ENCODE measurements at places on chromosomes 7 and 10. TPM values are rescaled to one million over a fixed set of nuclear protein-coding genes. Genes with fewer than 3 reads are reported as not detected.

DNA sequence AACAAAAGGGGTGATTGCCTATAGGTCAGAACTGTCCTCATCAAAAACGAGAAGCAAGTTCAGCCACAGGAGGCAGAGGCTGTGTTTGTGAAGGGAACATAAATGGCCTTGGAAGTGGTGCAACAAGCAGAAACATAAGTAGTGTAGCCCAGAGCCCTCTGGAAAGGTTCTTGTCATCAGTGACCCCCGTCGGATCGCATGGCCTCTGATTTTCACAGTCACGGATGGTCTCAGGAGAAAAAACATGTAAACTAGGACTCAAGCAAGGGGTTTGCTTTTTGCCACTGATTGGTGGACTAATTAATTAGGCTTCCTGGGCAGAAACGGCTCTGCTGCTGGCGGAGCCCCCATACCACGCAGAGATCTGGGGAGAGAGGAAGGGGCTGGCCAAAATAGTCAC lies 496.5 kb upstream of the MKI67 start:
- no peak for DNase-seq

- peak; percentile 95 for DNase-seq
Measured at GRCh38 chr7:64313740-64314491, at the start of gene ZNF736. TSS of gene ZNF736 (plus strand) at chr7:64313961. CDS start at chr7:64314151, 190 bp downstream.

- DNase-seq, result peak; percentile 86
Measured at GRCh38 chr7:45089341-45089891, 647 bp upstream of the NACAD start.

DNA sequence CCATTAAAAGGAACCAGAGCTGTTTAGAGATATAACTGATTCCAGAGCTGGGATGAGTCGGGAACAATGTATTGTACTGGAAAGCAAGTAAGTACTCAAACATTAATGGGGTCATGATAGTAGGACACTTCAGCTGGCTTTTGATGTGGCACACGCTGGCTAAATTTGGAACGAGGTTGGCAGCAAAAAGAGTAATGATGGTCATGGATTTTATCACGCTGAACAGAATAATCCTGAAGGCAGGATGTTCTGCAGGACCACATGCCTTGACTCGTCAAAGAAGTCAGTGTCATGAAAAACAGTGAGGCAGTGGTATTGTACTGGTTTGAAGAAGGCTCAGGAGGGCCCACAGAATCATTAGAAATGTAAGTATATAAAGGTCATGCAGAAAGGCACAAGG lies 220.3 kb downstream of the SNX13 start:
- DNase-seq, result no peak

- DNase-seq, result no peak
Measured at GRCh38 chr7:147982307-147982706, 608.3 kb upstream of the C7orf33 start.

GRCh38 chr10:1193561-1193960 lies 137.4 kb downstream of the WDR37 start:
- no peak for DNase-seq

The GDF10 gene
- total RNA-seq, result 1.4 TPM

The RBP4 gene
- not detected for total RNA-seq

The PRPS1L1 gene
- total RNA-seq, result not detected

Measured in activated CD8-positive, alpha-beta T cell treated with anti-CD3 and anti-CD28 coated beads for 36 hours (primary cell).